ENCODE measurements at places on chromosomes 5 and 9.

GRCh38 chr5:1768283-1769000 lies 31.2 kb downstream of the MRPL36 start:
- DNase-seq: no peak

- no peak for DNase-seq
Observed at GRCh38 chr5:151222790-151223446, 974 bp downstream of the CCDC69 start.

DNA sequence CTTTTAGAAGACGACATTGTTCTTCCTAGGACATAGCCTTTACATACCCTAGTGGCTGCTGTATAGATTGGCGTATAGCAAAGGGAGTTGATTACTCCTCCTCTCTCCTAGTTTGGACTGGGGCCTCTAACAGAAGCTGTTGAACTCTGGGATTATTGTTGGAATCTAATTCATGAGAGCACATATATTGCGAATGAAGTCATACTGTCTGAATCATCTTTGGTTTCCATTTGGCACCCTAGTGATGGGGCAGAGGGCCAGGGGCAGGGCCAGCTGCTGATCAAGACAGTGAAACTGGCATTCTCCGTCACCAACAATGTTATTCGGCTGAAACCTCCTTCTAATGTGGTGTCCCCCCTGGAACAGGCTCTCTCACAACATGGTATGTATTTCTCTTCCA lies 40.3 kb downstream of the NUP188 start:
- no peak for DNase-seq

- DNase-seq: no peak
Observed at GRCh38 chr9:38294220-38294960, 98.1 kb upstream of the ALDH1B1 start.

- no peak for DNase-seq
Observed at GRCh38 chr5:16603295-16603694, 13.5 kb downstream of the RETREG1 start.

DNA sequence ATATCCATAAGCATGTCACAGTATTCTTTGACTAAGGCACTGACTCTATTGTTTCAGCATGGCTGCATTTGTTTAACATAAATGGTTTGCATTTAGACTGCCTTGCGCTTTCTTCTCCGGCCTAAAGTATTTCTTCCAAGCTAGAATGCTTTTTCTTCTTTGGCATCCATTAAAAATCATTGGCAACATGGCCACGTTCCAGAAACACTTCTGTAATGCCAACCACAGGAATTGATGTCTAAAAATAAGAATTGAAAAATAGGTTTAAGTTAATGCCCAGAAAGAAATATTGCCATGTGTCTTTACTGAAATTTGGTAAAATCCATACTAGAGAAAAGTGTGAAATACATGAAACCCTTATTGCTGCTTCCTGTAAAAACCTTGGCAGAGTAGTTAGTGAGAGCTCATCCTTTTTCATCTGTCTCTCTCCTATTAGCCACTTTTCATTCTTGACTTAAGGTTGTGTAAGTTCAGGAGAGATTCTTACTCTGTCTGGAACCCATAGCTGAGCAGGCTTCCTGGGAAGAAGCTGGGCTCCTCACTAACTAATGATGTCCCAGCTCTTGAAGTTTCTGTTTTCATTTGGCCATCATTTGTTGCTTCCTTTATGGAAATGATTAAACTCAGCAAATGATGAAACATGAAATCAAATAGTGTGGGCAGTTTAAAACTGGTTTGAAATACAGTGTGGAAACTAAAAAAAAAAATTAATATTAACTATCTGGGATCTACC lies 58.2 kb upstream of the RPS23 start:
- DNase-seq: no peak

DNA sequence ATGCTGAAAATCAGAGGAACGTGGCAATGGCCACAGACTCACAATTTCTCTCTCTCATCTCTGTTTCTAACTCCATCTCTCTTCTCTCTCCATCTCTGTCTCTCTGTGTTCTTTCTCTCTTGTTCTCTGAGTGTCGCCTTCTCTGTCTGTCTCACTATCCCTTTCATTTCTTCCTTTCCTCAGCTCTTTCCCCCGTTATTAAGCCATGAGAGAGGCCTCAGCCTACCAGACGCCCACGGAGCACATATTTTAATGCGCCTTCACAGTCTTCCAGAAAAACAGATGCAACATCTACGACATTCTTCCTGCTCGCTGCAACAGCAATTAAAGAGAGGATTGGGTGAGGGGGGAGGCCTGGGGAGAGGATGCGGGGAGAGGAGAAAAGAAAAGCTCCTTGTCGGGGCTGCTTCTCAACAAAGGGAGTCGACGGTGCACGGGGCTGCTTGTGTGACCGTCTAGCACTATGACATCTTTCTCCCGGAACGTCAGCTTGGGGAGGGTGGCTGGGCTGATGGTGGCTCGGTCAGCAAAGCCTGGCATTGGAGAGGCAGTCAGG lies 37.7 kb upstream of the NEURL1B start:
- no peak for DNase-seq

GRCh38 chr9:129701549-129701948 lies 36.1 kb downstream of the PRRX2 start:
- DNase-seq: no peak

- no peak for DNase-seq
Observed at GRCh38 chr5:156396830-156397081, 69.8 kb downstream of the SGCD start.

DNA sequence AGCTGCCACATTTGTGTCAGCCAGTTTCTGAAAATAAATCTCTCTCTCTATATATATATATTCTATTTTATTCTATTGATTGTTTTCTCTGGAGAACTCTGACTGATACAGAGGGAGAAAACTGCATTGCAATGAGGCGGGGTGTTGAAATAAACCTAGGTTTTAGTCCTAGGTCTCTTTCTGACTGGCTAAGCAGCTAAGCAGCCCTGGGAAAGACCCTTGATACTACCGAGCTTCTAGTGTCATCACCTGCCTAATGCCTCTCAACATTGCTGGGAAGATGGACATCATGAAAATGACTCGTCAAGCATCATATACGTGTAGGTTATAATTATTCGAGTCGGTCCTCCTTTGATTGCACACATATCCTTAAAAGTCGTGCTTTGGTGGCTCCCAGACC lies 166.5 kb upstream of the IL12B start:
- no peak for DNase-seq
